Activated naive CD4-positive, alpha-beta T cell treated with anti-CD3 and anti-CD28 coated beads, Interleukin-2, amount 10 ng/mL, durations not matched to agents 7 days and 5 days (primary cell): ENCODE measurements at places on chromosomes 1 and 21.
A peak's percentile ranks its signal among the peaks of the same experiment; 100 is the strongest.

GRCh38 chr1:228176024-228176395, 10.4 kb downstream of the IBA57 start:
- H3K36me3 ChIP-seq = no peaks in the 10 kb centered on the region
- no peaks in the 10 kb centered on the region for H3K27me3 ChIP-seq
- H3K4me1 ChIP-seq = peaks cover 4% of the 10 kb centered on the region
- H3K27ac ChIP-seq = peak overlapping the region; percentile 37

GRCh38 chr1:156803086-156803851, 13.4 kb downstream of the SH2D2A start:
- no peak for DNase-seq
- no peaks in the 10 kb centered on the region for H3K27me3 ChIP-seq
- peaks cover 28% of the 10 kb centered on the region for H3K36me3 ChIP-seq
- H3K4me3 ChIP-seq = no peak overlapping the region
- peaks cover 27% of the 10 kb centered on the region for H3K4me1 ChIP-seq

GRCh38 chr1:179955287-179955680, 674 bp downstream of the CEP350 start:
- H3K4me1 ChIP-seq = peaks cover 54% of the 10 kb centered on the region
- H3K4me3 ChIP-seq = peak overlapping the region; percentile 77
- H3K27ac ChIP-seq = peak overlapping the region; percentile 88
- H3K36me3 ChIP-seq = peaks cover 5% of the 10 kb centered on the region
- no peak for DNase-seq

GRCh38 chr1:10020086-10020485, 12.7 kb upstream of the UBE4B start:
- peaks cover 5% of the 10 kb centered on the region for H3K4me1 ChIP-seq
- H3K36me3 ChIP-seq = no peaks in the 10 kb centered on the region
- no peak overlapping the region for H3K27ac ChIP-seq
- DNase-seq = no peak

- no peaks in the 10 kb centered on the region for H3K27me3 ChIP-seq
- no peak overlapping the region for H3K27ac ChIP-seq
- no peaks in the 10 kb centered on the region for H3K36me3 ChIP-seq
- H3K4me1 ChIP-seq = no peaks in the 10 kb centered on the region
- DNase-seq = no peak
Measured at GRCh38 chr1:244171241-244171985, 120.3 kb downstream of the ZBTB18 start.

DNA sequence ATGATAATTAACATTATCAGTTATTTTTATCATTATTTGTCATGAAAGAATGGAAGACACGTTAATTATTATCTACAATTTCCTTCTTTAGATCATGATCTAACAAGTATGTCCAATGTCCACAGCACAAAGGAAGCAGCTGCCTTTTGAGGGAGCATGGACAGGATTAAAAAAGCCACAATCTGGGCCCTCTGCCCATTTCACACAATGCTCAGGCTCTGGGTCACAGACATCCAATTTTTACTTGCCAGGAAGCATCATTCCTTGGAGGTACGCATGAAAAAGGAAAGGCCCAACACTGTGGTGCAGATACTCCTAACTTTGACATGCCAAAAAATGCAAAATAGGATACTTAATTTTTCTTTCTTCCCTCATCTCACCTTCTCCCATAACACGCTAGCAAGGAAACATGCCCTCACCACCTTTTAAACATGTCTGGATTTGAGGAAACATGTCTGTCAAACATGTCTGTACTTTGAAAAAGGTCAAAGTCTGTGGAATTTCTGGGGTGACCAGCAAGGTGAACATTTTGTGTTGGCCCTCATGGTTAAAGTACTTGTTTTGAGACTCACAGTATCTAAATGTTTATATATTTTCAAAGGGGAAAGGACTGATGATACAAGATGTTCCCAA, 40.0 kb downstream of the GADD45A start:
- no peak for DNase-seq
- peaks cover 5% of the 10 kb centered on the region for H3K4me1 ChIP-seq
- H3K27me3 ChIP-seq = peaks cover 11% of the 10 kb centered on the region
- no peaks in the 10 kb centered on the region for H3K36me3 ChIP-seq
- H3K27ac ChIP-seq = no peak overlapping the region
